Tibial artery (tissue), 4 donors: ENCODE measurements at places on chromosomes 1 and 21.

DNA sequence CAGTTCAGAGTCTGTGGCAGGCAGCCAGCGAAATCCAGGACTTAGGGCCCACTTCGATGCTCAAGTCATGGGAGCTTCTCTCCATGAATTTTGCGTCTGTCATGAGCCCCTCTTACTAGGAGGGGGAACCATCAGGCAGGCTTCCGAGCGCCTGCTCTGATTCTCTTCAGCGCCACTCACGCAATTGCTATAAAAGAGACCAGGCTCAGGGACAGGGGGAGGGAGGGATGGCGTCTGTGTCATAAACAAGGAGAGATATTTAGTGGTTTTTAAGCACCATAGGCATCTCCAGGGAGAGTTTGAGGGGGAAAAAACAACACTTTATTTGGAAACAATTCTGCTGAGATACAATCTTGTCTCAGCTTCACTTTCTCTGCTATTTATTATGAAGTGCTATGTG is 60.6 kb downstream of the NAV1 start:
- no peak for DNase-seq

DNA sequence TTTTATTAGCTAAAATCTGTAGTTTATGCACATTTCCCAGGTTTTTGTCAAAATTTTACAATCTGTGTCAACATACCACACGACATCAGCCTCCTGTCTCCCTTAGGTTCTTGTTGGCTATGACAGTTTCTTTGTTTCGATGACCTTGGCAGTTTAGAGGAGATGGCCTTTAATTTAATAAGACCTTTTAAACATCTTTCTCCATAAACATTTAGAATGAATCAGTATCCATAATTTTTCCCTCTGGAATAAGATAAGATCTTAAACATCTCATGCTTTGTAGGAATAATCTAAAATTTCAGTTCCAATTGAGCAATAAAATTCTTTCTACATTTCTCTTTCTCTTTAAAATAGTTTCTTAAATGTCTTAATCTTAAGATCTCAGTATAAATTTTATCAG is 28.7 kb upstream of the DYRK1A start:
- DNase-seq: no peak

- DNase-seq: no peak
Observed at GRCh38 chr1:86504895-86505563, 36.3 kb downstream of the CLCA1 start.

- DNase-seq: no peak
Observed at GRCh38 chr1:21494196-21494595, 15.0 kb upstream of the ALPL start.

DNA sequence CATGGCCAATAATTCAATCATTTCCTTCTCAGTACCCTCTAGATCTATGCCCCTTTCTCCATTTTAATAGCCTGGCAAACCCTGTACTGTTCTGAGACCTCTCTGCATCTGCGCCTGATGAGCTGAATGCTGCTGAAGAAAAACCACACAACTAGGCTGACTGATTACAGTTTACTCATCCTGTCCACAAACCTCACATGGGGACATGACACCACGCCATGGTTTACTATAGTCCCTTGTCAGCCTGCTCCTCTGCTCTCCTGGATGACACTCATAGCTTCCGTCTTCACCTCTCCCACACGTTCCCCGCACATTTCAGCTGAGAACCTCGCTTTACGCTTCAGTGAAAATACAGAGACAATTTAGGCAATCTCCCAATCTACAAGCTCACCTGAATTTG is 59.7 kb downstream of the DESI2 start:
- no peak for DNase-seq

DNA sequence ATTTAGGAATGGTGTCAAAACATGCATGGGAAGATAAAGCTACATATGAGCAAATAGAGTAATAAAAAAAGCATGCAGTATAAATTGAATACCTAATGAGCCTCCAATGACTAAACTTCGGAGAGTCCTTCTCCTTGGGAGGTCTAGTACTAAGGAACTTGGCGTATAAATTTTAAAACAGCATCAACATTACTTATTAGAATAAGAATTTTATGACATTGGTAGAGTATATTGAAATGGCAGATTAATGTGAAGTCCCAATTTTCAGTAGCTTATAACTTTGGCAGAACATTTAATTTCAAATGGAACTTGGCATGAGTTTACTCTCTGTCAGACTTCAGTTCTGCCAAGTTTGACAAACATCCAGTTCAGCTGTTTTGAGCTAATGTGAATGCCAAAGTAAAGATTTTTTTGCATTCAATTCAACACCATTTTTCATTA is 104.7 kb upstream of the RGS18 start:
- DNase-seq: no peak

DNA sequence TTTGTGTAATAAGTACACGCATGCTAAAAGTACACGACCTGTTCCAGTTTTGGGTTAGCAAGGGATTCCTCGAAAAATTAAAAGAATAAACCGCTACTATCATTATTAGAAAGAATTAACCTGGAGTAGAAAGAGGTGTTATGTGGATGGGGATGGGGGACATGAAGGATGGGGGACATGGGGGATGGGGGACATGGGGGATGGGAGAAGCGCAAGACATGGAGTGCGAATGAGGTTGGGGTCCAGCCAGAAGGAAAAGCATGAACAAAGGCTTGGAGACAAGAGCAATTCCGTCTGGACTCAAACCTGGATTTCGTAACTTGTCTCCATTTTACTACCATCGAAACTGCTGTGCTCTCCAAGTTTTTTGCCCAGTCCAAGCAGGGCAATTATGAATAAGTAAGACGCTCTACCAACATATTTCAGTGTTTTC is 591 bp upstream of the KDM1A start:
- DNase-seq: no peak

DNA sequence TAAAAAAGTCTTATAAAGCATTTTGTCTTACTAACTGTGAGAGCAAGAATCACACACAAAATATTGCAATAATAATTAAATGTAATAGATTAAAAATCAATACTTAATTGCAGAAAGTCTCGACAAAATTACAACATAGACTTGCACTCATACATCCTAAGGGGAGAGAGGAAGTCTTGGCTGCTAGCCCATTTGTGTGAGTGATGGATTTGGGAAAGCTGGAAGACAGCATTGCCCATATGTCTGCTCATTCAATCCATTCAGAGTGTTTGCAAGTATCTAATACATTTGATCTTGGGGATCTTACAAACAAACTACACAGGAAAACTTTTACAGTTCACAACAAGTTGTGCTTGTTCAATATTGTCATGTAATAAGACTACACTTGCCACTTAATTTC is 140.5 kb downstream of the COL11A1 start:
- DNase-seq: no peak

- no peak for DNase-seq
Observed at GRCh38 chr1:221141096-221141495, 261.9 kb downstream of the HLX start.
